ENCODE measurements at places on chromosomes 4 and X. TPM values are rescaled to one million over a fixed set of nuclear protein-coding genes. Genes with fewer than 3 reads are reported as not detected.

GPR143 gene
- not detected for total RNA-seq

PHEX gene
- total RNA-seq: not detected

APBB2 gene
- 2.1 TPM for total RNA-seq

FGFBP2 gene
- not detected for total RNA-seq

ATP1B4 gene
- not detected for total RNA-seq

FAAH2 gene
- total RNA-seq: 0.47 TPM

GRIA2 gene
- not detected for total RNA-seq

FABP2 gene
- total RNA-seq: not detected

KCNIP4 gene
- total RNA-seq: not detected

PKD2 gene
- 0.45 TPM for total RNA-seq

ALAS2 gene
- 31.3 TPM for total RNA-seq

KLB gene
- not detected for total RNA-seq

GAGE13 gene
- 79.1 TPM for total RNA-seq

GATA1 gene
- total RNA-seq: 291 TPM

AMTN gene
- total RNA-seq: not detected

ELOVL6 gene
- total RNA-seq: 55.0 TPM

COX7B2 gene
- 0.47 TPM for total RNA-seq

SPANXC gene
- not detected for total RNA-seq

SOX3 gene
- total RNA-seq: not detected

GCNA gene
- 0.47 TPM for total RNA-seq

SAGE1 gene
- total RNA-seq: 22.9 TPM

RLIM gene
- total RNA-seq: 19.9 TPM

TECRL gene
- not detected for total RNA-seq

DCLK2 gene
- not detected for total RNA-seq

CHST7 gene
- 0.09 TPM for total RNA-seq
